ENCODE measurements at places on chromosomes 12 and 14.
A peak's percentile ranks its signal among the peaks of the same experiment; 100 is the strongest.

- no peak for DNase-seq
Observed at GRCh38 chr12:75685617-75686225, 174.3 kb upstream of the KRR1 start.

- DNase-seq = no peak
Observed at GRCh38 chr14:63045234-63045611, at the start of gene KCNH5. Gene KCNH5, minus strand, starts transcription at chr14:63045458. Its CDS starts 272 bp downstream, at chr14:63045186.

- no peak for DNase-seq
Observed at GRCh38 chr12:79689477-79690141, 1.2 kb downstream of the PAWR start.

DNA sequence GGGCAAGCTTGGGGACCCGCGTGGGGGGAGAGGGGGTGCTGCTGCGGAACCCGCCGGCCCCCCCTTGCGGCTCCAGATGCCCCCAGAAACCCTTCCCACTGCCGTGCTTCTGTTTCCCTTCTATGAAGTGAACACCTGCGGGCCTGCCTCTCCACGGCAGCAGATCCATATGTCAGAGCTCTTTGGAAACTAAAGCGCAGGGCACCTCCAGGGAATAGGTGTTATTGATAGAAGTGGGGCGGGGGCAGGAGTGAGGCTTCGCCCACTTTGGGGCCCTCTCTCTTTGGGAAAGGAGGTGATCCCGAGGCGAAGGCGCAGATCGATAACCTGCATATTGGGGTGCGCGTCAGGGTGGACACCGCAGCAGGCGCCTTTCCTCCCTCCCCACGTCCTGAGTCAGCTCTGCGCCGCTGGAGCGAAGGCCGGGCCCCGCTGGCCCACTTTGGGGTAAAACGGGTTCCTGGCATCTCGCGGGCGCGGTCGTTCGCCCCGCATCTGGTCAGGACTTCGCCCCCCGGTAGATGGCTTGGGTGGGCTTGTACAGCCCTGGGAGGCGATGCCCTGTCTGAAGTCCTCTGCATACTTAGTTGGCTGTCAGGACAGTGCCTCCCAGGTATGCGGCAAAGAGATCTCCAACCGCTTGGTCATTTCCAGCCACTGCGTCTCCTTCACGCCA lies 524 bp downstream of the KMT5A start:
- no peak for DNase-seq

DNA sequence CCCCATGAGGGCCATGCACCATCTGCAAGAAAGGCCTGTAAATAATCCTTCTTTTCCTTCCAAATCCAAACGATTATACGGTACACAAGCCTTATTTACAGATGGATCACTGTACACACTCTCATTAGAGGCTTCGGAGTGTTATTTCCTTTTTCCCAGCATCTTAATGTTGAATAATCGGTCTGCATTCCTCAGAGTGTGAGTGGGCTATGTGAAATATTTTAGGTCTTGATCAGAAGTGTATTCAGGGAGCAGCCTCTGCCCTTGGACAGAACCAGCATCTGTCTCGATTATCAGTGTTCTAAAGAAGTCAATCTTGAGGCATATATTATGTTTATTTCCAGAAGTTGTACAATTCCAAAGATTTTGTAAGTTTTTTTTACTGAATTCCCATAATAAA lies 340.6 kb downstream of the SEC23A start:
- DNase-seq = no peak

GRCh38 chr14:22097072-22097471 lies 423.5 kb upstream of the OR4E1 start:
- no peak for DNase-seq

DNA sequence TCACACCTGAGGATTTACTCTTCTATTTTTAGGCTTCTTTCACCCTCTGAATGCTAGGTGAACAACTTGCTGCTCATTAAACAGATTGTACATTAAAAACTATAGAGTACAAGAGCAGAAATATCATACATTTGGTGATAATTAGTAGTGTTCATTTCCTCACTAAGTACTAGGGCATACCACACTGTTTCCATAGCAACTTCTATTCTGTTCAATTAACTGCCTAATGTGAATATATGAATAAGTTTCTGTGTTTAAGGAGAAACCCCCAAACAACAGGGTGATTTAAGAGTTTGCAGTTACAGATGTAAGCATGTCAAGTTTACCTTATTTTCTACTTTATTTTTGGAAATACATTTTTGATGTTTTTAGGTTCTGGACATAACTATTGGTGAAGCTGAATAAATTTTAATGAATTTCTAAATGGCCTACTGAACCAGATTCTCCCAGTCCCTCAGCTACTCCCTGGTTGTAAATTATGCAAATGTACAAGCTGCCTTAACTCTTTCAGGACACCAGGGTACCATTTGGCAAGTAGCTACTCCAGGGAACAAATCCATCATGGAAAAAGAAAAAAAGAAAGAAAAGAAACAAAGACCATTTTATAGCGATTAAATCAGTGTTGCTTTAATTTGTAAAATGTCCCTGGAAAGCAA lies 199.8 kb upstream of the NAV3 start:
- DNase-seq = no peak

GRCh38 chr12:23221066-23221465 lies 596.1 kb downstream of the ETNK1 start:
- no peak for DNase-seq

DNA sequence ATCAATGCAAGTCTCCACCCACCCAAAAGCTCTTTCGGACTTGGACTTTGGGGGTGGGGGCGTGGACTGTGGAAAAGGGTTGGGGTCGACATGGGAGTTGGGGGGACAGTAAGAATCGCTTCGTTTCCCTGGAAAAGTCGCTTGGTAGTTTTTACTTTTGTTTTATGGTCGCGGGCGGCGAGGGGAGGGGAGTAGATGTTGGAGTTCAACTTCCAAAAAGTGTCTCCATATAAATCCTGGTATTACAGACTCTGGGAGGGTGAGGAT lies 568 bp upstream of the BCL11B start:
- no peak for DNase-seq

GRCh38 chr12:131832321-131833231 lies 4.4 kb downstream of the MMP17 start:
- no peak for DNase-seq

DNA sequence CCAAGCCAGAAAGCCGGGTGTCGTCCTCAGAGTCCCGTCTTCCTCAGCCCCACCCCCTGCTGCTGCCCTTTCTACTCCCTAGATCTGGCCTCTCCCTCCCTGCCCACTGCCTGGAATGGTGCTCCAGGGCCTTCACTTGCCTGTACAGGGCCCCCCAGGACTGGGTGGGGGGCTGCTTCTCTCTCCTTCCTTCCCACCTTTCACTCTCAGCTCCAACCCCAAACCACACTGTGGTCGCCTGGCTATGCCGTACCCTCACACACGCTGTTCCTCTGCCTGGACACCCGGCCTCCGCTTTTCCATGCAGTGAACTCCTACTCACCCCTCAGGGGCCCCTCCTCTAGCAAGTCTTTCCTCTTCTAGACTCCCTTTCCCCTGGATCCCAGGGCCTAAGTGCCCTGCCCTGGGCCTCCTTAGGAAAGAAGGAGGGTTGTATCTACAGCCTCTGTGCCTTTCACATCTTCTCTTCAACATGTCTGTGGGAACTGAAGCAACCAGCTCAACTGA lies 25.5 kb upstream of the DIO3 start:
- DNase-seq = no peak

GRCh38 chr12:11158885-11159444 lies 12.0 kb upstream of the SMIM10L1 start:
- DNase-seq = no peak

- DNase-seq = no peak
Observed at GRCh38 chr12:116282371-116283286, 5.1 kb upstream of the MED13L start.

DNA sequence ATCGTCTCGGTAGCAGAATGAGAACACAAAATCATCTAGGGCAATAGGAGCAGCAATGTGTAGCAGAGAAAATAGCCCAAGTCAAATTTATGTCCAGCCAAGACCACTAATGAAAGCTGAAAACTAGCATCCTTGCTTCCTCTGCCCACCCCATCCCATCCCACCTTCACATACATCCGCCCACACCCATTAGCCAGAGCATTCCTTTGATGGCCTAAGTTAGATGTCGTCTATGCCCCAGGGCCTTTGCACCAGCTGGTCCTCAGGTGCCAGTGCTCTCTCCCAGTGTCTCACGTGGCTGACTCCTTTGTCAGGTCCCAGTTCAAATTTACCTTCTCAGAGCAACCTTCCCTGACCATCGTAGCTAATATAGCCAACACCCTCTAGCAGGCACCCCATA lies 17.8 kb upstream of the PPP2R5C start:
- DNase-seq = no peak

DNA sequence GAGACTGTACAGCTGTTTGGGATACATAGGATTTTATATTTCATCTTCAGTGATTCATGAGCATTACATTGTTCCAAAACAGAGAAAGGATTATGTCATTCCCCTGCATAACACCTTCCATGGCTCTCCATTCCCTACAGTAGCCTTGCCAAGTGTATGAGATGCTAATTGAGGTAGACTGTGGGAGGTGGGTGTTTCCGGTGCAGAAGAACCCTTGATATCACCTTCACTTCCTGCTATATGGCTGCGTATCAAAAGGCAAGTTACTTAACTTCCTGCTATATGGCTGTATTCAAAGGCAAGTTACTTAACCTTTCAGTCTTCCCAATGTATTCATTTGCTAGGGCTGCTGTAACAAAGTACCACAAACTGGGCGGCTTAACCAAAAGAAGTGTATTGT lies 11.2 kb downstream of the FAR2 start:
- DNase-seq = no peak

GRCh38 chr14:105005929-105006830 lies 14.7 kb downstream of the CDCA4 start:
- no peak for DNase-seq

GRCh38 chr12:9740106-9740750 lies 7.3 kb upstream of the CLECL1 start:
- DNase-seq = no peak

- DNase-seq = no peak
Observed at GRCh38 chr12:4327293-4327692, 6.3 kb downstream of the TIGAR start.

GRCh38 chr12:106062693-106063092 lies 76.1 kb downstream of the NUAK1 start:
- no peak for DNase-seq

- no peak for DNase-seq
Observed at GRCh38 chr14:99668307-99669295, 15.5 kb upstream of the CYP46A1 start.

DNA sequence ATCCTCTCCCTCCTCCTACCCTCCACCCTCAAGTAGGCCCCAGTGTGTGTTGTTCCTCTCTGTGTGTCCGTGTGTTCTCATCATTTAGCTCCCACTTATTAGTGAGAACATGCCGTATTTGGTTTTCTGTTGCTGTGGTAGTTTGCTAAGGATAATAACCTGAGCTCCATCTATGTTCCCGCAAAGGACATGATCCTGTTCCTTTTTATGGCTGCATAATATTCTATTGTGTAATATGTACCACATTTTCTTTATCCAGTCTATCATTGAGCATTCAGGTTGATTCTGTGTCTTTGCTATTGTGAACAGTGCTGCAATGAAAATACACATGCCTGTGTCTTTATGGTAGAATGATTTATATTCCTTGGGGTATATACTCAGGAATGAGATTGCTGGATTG lies 30.5 kb downstream of the JDP2 start:
- DNase-seq = no peak

- no peak for DNase-seq
Observed at GRCh38 chr12:121576851-121577391, 3.9 kb downstream of the KDM2B start.

- no peak for DNase-seq
Observed at GRCh38 chr12:58087423-58088127, 146.2 kb downstream of the ATP23 start.

DNA sequence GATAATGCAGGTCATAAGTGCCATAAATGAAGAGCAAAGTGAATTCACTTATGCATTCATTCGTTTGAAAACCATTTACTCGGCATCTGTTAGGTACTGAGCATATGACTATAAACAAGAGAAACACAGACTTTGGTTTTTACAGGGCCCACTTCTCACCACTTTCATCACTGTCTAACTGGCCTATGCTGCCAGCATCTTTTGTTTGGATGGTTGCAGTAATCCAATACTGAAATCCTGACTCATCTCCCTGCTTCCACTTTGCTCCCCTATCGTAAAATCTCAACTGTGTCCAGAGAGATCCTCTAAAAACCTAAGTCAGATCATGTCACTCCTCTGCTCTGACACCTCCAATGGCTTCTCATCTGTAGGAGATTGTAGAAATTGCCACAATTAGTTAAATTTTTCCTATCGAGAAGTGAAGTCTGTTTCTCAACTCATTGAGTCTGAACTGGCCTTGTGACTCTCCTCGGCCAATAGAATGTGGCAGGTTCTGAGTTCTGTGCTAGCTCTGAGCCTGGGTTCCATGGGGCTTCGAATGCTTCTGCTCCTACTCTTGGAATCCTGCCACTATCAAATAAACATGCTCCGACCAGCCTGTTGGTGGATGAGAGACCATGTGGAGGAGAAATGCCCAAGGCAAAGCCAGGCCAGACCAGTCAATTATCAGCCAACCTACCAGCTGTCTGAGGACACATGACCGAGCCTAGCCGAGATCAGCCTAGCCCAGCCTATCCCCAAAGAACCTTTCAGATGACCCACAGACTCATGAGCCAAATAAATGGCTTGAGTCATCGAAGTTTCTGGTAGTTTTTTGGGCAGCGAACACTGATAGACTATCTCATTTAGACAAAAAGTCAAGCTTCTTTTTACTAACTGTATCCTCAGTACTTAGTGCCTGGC lies 2.2 kb upstream of the BATF start:
- DNase-seq = no peak

DNA sequence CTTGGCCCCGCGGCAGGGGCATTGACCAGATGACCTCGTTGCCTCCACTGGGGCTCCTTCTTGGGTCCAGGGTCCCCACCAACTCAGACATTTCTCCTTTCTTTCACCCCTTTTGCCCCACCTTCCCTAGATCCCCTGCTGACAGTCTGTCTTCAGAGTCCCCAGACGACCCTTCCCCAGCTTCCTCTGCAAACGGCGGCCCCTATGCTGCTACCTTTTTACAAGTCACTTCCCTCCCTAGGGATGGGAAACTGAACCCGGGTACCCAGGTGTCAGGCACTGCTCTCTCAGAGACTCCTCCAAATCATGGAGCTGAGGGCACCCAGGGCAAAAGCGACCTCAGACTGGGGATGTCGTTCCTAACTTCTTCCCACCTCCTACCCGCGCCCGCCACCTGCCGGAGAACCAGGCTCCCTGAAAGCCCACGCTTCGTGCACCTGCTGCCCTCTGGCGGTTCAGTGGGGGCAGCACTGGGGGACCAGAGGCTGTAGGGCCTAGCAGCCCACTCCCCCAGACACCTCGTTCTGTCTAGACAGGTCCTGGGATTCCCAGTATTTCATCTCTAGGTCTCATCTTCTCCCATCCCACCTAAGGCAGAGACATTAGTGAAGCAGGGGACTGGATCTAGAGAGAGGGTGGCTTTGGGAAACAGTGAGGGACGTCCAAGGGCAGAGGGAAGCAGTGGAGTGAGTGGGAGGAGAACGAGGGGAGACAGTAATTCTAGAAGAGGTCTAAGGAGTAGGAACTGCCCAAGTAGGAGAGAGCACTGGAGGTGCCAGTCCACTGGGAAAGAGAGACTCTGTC lies 4.9 kb downstream of the ZNF385A start:
- peak; percentile 90 for DNase-seq

- no peak for DNase-seq
Observed at GRCh38 chr14:69580009-69580577, 5.4 kb upstream of the CCDC177 start.

Data from activated CD4-positive, alpha-beta T cell treated with anti-CD3 and anti-CD28 coated beads for 24 hours (primary cell).